ENCODE measurements at places on chromosomes 13 and 19.

- peak; percentile 5 for DNase-seq
Observed at GRCh38 chr13:99388334-99388923, 81.2 kb upstream of the GPR183 start.

GRCh38 chr19:33487901-33488800 lies 33.4 kb downstream of the PEPD start:
- DNase-seq = no peak

DNA sequence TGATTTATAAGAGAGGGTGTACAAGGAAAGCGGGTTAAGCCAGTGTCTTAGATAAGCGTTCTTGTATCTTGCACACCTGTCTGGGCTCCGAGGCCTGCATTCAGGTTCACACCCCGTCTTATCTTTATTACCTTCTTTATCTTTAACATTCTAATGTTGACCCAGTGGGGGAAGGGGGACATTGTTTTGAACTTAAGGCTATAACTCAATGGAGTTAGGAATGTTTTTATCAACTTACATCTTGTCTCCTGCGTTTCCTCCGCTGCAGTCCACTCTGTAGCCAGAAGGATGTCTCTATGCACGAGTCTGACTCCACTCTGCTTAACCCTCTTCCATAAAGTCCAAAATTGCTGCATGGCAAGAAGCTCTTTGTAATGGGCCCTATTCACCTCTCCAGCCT lies 71.2 kb downstream of the FGF9 start:
- no peak for DNase-seq

DNA sequence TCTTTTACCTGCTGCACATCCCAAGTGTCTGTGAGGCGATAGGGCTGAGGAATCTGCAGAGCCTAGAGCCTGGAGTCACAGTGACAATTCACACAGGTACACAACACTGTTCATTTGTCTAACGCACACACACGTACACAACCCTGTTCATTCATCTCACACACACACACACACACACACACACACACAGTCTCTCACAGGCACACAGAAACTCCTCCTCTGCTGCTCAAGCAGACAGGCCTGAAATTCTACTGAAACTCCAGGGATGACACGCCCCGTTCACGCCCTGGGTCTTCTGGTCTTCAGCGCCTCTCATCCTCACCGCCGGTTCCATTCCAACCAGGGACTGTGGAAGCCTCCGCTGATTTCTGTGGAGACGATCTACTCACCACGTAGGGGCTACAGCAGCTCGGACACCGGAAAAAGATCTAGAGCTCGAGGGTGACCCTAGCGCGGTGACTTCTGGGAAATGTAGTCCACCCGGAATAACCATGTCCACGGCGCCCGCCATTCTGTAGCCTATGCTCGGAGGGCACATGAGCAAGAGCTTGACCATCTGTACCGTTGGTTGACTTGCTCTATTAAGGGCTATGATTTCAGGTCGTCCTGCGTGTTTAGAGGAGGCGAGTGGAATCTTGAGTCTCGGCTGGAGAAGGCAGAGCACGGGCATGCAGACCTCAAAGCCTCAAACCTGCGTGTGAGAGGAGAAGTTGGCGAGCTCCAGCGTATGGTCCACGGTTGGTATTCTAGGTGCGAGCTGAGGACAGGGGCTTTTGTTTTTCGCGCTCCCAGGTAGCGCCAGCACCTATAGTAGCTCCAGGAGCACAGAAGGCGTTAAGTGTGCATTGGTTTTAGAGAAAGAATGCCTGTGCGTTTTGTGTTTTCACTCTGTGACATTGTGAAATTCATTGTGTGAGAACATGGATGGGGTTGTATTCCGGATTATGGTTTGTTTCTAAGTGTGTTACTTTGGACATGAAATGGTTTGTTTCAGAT lies 33.4 kb downstream of the ZNF45 start:
- peak; percentile 75 for DNase-seq

GRCh38 chr19:18759304-18759994 lies 31.7 kb downstream of the COMP start:
- DNase-seq = no peak

- DNase-seq = no peak
Observed at GRCh38 chr13:45602183-45603170, 13.1 kb downstream of the ERICH6B start.

DNA sequence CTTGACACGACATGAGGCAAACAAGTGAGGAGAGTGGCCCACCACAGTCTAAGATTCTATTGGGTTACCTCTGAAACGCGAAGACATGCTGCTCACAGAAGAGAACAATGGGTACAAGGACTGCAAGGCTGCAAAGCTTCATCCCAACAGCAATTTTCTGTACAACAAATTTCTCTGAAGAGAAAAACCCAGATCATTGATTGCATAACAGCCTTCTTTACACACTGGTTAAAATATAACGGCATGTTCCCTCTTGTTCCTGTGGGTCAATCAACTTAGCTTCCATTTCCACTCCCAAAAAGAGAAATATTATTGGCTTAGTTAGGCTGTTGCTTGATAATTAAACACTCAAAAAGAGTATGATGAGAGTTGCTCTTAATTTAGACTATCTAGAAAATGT lies at the start of gene CPB2:
Gene CPB2 (minus strand): TSS at position 166 of the 400 bp plus-strand sequence. CDS start 24 bp downstream, at position 142.
- no peak for DNase-seq

- no peak for DNase-seq
Observed at GRCh38 chr13:97654236-97654635, 220.3 kb downstream of the RAP2A start.

- DNase-seq = no peak
Observed at GRCh38 chr19:45785781-45786532, 3.7 kb upstream of the DMPK start.

Data from activated CD4-positive, alpha-beta memory T cell treated with anti-CD3 and anti-CD28 coated beads for 36 hours (primary cell).